ENCODE measurements at places on chromosomes 3 and 15. TPM values are rescaled to one million over a fixed set of nuclear protein-coding genes. Genes with fewer than 3 reads are reported as not detected.

Gene DUOX1
- total RNA-seq: not detected

Gene ADAM10
- 183 TPM for total RNA-seq

Gene DNAH12
- total RNA-seq: under 0.01 TPM

Gene CSTA
- not detected for total RNA-seq

Gene CDCP1
- 5.4 TPM for total RNA-seq

Gene TMC3
- total RNA-seq: not detected

Gene PLA1A
- not detected for total RNA-seq

Gene ONECUT1
- total RNA-seq: 0.58 TPM

Gene TGM4
- total RNA-seq: 0.80 TPM

Gene SLC12A1
- not detected for total RNA-seq

Gene TJP1
- total RNA-seq: 35.1 TPM

Gene PLCB2
- 1.9 TPM for total RNA-seq

Gene GOLGA6L7
- not detected for total RNA-seq

Gene DLEC1
- 0.11 TPM for total RNA-seq

Gene TRPM1
- not detected for total RNA-seq

Gene RASL12
- 0.60 TPM for total RNA-seq

Gene MAN2A2
- total RNA-seq: 19.2 TPM

Gene EIF5A2
- 6.9 TPM for total RNA-seq

Gene GASK1A
- not detected for total RNA-seq

Gene TTC21A
- 3.9 TPM for total RNA-seq

Gene LIPH
- total RNA-seq: not detected

Gene COL6A5
- total RNA-seq: not detected

Gene TMCO5A
- total RNA-seq: not detected

Gene CDHR4
- 0.26 TPM for total RNA-seq

Gene PYGO1
- 4.8 TPM for total RNA-seq

Gene GRM7
- total RNA-seq: 0.40 TPM

Gene AGTR1
- total RNA-seq: not detected

Gene TMEM212
- not detected for total RNA-seq

Gene REC114
- total RNA-seq: not detected

Gene ALAS1
- 50.7 TPM for total RNA-seq

Gene NANOGP8
- 0.64 TPM for total RNA-seq

Gene MESP2
- total RNA-seq: 0.74 TPM

Gene TF
- 0.74 TPM for total RNA-seq
